ENCODE measurements at places on chromosomes 5 and 9. TPM values are rescaled to one million over a fixed set of nuclear protein-coding genes. Genes with fewer than 3 reads are reported as not detected.

DNA sequence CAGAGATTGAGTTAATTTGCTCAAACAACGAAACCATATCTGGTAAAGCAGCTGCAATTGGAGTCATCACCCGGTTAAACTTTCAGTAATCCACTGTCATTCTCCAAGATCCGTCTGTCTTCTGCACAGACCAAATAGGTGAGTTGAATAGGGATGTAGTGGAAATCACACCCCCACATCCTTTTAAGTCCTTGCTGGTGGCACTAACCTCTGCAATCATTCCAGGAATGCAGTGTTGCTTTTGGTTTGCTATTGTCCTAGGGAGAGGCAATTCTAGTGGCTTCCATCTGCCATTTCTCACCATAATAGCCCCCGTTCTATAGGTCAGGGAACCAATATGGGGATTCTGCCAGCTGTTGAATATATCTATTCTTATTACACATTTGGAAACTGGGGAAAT, 14.6 kb upstream of the BTF3 start:
- no peak for DNase-seq

- DNase-seq, result no peak
Measured at GRCh38 chr5:11045411-11045810, 284.4 kb upstream of the DAP start.

MEGF10 gene
- total RNA-seq, result not detected

DNA sequence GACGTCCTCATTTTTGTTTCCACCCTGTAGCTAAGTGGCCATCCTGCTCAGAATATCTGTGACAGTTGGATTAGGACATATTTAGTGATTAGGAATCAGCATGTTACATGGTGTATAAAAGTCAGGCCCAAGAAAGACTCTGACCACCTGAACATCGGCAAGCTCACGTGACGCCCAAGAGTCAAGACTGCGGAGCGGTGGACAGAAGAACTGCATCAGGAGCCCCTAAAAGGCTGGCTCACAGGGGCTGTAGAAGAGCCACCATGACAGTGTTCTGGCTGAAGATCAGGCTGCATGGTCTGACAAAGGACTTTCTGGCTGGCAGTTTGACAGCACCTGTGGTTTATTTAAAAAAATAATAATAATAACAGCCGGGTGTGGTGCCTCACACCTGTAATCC, 185.3 kb downstream of the AUH start:
- no peak for DNase-seq

- DNase-seq, result peak; percentile 55
Measured at GRCh38 chr5:179906795-179907555, 722 bp downstream of the TBC1D9B start.

- no peak for DNase-seq
Measured at GRCh38 chr5:88885002-88885401, 2.0 kb upstream of the MEF2C start.
